ENCODE measurements at places on chromosomes 5 and 9. TPM values are rescaled to one million over a fixed set of nuclear protein-coding genes. Genes with fewer than 3 reads are reported as not detected.

The PCDHA6 gene
- total RNA-seq, result 2.4 TPM

The HRH2 gene
- 12.7 TPM for total RNA-seq

The SLC25A2 gene
- total RNA-seq, result 0.24 TPM

DNA sequence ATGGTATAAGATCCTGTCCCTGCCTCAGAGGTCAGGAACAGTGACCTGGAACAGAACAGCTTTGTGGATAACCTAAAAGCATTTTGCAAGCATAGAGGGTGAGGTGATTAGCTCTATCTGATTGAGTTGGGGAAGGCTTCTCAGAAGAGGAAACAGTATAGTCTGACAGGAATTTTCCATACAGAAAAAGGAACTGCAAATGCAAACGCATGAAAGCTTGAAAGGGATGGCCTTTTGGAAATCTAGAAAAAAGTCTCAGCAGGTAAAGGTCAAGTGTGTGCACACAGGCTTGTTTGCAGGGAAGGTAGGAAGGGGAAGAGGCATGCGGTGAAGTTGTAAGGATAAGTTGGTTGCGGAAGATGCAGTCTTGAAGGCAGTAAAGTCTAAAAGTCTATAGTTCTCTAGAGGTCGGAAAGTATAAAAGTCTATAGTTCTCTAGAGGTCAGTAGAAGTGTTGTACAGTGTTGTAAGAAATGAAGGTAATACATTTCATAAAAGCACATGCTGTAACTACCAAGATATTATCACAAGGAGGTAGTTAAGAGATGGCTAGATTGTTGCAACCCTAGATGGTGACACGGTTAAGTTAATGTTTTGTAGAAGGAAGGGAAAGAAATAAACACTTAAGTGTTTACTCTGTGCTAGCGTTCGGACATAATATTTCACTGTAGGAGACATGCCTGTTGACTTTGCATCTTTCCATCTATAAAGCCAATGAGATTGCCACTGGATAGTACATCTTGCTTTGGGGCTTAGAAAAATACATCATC, 16.7 kb upstream of the HSPB3 start:
- DNase-seq, result no peak

The FGF10 gene
- total RNA-seq, result 0.32 TPM

The PCDHB9 gene
- 2.3 TPM for total RNA-seq

DNA sequence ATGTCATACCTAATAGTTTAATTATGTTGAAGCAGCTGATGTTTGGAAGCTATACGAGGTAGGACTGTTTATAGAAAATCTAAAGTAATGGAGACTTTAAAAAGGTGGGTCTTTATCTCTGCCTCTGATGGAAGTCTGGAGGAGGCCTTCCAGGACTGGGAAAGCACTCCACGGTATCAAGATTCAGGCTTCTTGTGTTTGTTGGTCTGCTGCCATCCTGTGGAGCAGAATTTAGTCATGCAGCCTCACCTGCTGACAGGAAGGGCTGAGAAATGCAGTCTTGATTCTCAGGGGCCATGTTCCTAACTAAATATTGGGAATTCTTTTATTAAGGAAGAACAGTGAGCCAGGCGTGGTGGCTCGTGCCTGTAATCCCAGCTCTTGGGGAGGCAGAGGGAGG, 15.9 kb downstream of the SPDL1 start:
- DNase-seq, result no peak

DNA sequence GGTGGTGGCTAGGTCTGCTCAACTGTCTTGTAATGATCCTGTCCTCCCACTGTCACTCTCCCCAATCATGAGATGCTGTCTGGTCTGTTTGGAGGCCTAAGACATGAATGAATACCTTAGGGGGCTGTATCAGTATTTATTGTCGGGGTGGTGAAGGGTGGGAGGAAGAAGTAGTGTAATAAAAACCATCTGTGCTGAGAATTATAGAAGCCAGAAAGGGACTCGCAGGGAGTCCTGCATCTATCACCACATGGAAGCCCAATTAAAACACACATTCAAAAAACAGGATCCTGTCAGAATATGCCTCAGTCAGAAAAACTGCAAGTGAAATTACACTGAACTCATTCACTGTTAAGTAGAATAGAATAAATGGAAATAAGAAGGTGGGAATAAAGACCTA, 1134.3 kb upstream of the C9orf72 start:
- DNase-seq, result no peak

The KCNT1 gene
- 0.14 TPM for total RNA-seq

The PRR7 gene
- 13.1 TPM for total RNA-seq

DNA sequence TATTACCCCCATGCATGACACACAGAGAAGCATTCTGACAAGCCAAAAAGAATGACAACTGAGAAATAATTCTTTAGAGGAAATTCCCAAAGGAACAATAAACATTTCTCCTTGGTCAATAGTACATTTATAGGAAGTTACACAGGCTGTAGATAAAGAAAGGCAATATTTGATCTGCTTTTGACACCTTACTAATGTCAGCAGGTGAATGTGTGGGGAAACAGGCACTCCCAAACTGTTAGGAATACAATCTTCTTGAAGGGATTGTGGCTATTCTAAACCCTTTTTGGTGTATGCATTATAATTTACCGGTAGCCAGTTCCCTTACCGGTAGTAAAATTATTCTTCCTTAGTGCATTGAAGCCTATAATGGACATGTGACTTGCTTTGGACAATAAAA, 116.1 kb upstream of the FTMT start:
- DNase-seq, result no peak

The SIT1 gene
- 7.2 TPM for total RNA-seq

The GABRA6 gene
- total RNA-seq, result not detected

The PLPP7 gene
- total RNA-seq, result 4.9 TPM

GRCh38 chr5:103572454-103572853, 9.9 kb upstream of the NUDT12 start:
- DNase-seq, result no peak

- DNase-seq, result peak; percentile 15
Measured at GRCh38 chr5:138789771-138790242, 36.6 kb downstream of the CTNNA1 start.

- peak; percentile 62 for DNase-seq
Measured at GRCh38 chr5:115170134-115170928, 623 bp upstream of the TRIM36 start.

- no peak for DNase-seq
Measured at GRCh38 chr5:151058301-151058700, 22.5 kb downstream of the TNIP1 start.

The SELENOP gene
- 17.4 TPM for total RNA-seq

- no peak for DNase-seq
Measured at GRCh38 chr5:79938468-79938867, 52.6 kb downstream of the MTX3 start.

- no peak for DNase-seq
Measured at GRCh38 chr9:113921396-113921925, 45.4 kb downstream of the ZNF618 start.

The FAM151B gene
- total RNA-seq, result 0.48 TPM

The ROPN1L gene
- not detected for total RNA-seq

GRCh38 chr9:28999057-28999456, 1425.8 kb upstream of the C9orf72 start:
- DNase-seq, result no peak

- no peak for DNase-seq
Measured at GRCh38 chr5:9903801-9904200, 273.6 kb upstream of the TAS2R1 start.

The TPRN gene
- total RNA-seq, result 33.4 TPM

DNA sequence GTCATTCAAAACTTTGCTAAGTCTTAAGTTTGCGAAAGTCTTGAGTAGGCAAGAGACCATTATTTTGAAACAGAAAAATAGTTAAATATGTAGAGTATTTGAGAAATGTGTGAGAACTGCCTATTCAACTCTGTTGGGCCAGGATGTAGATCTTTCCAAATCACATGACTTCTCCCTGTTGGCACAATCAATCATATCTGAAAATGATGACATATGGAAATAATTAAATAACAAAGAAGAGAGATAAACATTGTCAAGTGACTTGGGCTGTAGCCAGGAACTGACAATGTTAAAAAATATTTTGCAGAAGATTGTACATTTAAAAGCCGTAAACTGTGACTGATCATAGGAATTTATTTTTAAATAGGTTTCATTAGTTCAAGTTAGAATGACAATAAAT, 104.6 kb upstream of the IL6ST start:
- DNase-seq, result no peak

DNA sequence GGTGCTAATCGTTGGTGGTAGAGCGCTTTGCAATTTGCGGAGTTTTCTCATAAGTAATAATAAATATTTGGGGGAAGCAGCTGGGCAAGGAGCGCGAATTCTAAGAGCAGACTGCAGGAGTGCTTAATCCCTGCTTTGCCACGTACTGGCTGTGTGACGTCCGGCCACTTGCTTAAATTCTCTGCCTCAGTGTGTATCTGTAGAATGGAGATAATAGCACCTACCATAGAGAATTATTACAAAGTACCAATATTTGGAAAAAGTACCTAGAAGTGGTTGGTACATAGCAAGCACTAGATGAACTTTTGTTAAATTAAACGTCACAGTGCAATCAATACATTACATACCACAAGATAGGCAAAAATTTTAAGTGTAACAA, 598 bp upstream of the TMED7 start:
- no peak for DNase-seq

- DNase-seq, result no peak
Measured at GRCh38 chr5:142576303-142576702, 109.6 kb downstream of the FGF1 start.

- no peak for DNase-seq
Measured at GRCh38 chr5:108521011-108521700, 139.3 kb upstream of the FBXL17 start.

All from WTC11 (cell line).